NCI-H2171 treated with DMSO at 0.1 percent for 48 hours (cell line): ENCODE measurements at places on chromosomes 4 and X.

DNA sequence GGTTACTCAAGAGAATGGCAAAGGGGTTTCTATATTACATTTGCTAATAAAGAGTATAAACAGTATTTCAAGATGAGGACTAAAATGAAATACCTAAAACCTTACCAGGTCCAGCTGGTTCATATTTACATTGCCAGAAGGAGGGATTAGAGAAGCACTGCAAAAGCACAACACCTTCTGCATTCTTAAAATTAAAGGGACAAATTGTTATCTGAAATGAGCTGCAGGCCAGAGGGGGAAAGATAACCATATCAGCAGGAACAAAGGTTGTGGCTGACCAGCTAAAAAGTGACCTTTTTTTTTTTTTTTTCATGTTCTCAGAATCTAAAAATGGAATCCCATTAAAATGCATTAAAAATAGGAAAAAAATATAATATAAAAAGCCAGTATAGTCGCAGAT, 39.7 kb downstream of the AFF2 start:
- DNase-seq = no peak

DNA sequence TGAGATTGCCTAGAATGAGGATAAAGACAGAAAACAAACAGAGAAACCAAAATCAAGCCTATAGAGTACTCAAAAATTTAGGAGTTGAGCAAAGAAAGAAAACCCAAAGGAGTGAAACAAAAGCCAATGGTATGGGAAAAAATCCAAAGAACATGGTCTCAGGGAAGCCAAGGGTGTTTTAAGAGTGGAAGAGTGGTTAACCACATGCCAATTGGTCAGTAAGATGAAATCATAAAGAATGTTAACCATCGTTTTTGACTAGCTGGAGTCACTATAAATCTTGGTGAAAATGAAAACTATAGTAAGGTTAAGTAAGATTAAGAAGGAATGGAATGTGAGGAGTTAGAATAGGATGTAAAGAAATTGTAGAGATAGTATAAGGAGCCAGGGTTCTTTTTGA, 64.7 kb upstream of the RPL34 start:
- no peak for DNase-seq

- no peak for DNase-seq
These were observed 22.8 kb downstream of the AGA start for GRCh38 chr4:177419434-177419833.

GRCh38 chr4:155693015-155693663, 26.5 kb downstream of the GUCY1A1 start:
- DNase-seq = no peak

GRCh38 chr4:2937986-2938385, 25.2 kb downstream of the NOP14 start:
- DNase-seq = no peak

- no peak for DNase-seq
These were observed 29.7 kb downstream of the BCOR start for GRCh38 chrX:40068048-40068447.

DNA sequence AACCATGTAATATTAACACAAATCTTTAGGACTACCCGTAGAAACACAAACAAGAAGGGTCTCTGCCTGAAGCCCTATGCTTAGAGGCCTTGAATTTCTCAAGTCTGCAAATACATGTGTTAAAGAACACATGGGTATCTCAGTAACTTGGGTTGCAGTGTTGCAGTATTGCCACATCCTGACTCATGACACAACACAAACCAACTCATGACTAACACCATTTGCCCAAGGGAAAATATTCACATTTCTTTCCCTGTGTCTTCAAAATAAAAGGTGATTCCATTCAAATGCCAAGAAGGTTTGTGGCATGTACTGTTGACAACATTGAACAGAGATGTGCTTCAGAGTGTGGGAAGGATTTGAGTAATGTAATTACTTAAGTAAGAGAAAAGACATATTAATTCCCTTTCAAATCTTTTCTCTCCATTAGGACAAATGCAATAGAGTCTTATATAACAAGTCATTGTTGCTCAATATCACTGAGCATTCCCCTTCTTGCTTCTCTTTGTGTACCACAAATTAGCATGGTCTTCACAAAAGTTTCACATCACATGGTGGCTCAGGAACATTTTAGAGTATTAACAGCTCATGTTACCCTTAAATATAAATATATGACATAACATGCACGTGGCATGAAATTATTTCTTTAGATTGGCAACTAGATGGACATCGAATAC, 487.1 kb downstream of the STPG2 start:
- no peak for DNase-seq
